Renal cortical epithelial cell (primary cell): ENCODE measurements at places on chromosomes 3 and 15. TPM values are rescaled to one million over a fixed set of nuclear protein-coding genes. Genes with fewer than 3 reads are reported as not detected.

FETUB gene
- total RNA-seq, result not detected in 2 replicates

UBAP1L gene
- under 0.01 and 1.4 TPM in 2 replicates for total RNA-seq

MNS1 gene
- total RNA-seq, result 0.35 and 4.2 TPM in 2 replicates

TEX9 gene
- 7.5 and 34.4 TPM in 2 replicates for total RNA-seq

DNA sequence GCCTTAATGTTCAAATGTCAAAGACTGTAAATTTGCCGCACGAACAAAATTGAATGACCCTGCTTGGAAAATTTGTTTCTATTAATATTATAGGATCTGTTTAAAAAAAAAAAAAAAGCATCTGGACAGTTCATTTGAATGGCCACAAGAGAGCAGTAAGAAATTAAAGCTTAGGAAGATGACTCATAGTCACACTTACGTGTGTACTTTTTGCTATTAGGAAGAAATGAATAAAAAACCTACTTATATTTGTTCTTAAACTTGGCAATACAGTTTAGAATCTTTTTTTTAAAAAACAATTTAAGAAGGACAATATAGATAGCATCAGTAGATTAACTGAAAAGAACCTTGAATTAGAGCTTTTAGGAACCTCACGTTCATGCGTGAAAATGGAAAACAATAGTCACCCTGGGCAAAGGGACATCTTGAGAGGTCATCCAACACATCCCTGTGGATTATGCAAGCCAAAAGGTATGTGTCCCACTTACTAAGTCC, 621.8 kb downstream of the MECOM start:
- DNase-seq, result peak; percentile 90

DNA sequence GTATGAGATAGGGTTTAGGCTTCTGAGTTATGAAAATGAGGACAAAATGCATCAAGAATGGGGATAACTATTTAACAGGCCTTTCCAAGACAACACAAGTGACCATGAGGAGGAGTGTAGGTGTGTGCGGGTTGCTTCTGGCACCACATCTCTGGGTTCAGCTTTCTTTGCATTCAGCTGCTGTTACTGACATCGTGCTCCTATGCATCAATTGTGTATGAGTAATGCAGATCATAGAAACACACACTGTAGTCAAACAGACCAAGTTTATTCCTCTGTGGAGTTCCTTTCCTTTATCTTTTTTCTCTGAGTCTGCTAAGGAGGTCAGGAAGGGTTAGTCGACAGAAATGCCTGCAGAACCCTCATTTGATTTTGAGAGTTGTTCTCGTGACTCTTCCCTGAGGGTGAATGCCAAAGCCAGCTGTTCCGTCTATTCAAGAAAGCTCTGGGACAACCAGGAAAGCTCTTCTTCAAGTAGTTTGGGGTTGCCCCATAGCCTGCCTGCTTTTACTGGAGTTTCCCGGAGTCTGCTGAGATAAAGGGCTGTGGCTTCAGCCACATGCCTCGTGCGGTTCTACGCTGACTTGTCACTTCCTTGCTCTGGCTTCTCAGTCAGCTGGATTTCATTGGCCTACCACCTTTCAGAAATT, 136.7 kb upstream of the TLE3 start:
- no peak for DNase-seq

- DNase-seq, result no peak
Measured at GRCh38 chr3:141649871-141650270, 88.2 kb upstream of the RNF7 start.

DNA sequence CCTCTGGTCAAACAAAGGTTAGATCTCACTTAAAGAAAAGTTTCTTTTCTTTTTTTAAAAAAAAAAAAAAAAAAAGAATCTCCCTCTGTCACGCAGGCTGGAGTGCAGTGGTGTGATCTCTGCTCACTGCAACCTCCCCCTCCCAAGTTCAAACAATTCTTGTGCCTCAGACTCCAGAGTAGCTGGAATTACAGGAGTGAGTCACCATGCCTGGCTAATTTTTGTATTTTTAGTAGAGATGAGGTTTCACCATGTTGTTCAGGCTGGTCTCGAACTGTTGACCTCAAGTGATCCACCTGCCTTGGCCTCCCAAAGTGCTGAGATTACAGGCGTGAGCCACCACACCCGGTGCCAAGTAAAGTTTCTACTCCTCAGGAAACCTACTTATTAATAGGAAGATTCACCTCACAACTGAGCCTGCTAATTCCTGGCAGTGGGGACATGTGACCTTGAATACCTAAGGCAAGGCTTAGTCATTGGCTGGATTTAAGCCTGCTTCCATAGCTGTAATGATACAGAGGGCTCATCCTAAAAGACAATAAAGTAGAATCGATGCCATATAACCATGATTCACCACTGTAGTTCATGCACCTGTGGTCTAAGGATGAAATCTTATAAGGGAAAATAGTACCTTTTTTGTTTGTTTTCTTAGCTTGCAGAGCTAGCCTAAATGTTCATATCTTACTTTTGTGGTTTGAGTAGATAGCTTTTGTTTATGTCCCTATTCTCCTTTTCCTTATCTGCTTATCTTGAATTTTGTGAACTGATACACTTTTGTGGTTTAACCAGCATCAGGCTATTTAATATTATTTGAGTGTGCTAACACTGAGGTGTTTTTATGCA, 24.8 kb upstream of the RBMS3 start:
- DNase-seq, result peak; percentile 59

DNA sequence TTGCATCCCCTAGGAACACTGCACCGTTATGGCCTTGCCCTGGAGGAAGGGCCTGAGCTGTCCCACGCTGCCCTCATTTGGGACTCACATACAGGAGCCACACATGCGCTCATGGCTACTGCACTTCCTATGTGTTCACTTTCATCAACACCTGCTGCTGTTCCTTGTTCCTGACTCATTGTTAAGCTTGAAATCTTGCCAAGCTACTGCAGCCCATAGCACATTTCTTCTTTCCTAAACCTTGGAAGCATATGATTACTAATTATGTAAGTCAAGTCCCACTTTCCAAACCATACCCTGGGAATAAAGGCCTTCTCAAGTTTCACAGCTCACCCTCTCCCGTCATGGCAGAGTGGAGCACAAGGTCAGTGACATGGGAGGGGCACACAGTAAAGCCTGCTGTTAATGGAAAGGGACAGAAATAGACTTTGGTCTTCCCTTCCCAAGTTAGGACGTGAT, 307.9 kb downstream of the CLSTN2 start:
- peak; percentile 94 for DNase-seq

GRCh38 chr3:101611023-101611422, 37.0 kb downstream of the PCNP start:
- no peak for DNase-seq

DNA sequence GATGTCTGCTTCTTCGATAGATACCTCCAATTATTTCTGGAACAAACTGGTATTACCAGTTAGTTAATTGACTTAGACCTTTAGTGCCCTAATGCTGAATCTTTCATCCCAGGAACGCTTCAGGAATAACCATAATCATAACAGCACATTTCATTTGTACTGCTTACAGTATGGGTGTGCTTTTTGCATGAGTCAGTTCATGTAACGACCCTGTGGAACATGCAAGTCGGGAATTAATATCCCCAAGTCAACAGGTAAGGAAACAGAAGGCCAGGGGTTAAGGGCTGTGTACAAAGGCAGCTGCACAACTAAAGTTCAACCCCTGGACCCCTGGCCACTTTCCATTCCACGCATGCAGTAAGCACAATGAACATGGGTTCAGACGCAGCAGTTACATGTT, 49.2 kb downstream of the ADCY5 start:
- no peak for DNase-seq

DNA sequence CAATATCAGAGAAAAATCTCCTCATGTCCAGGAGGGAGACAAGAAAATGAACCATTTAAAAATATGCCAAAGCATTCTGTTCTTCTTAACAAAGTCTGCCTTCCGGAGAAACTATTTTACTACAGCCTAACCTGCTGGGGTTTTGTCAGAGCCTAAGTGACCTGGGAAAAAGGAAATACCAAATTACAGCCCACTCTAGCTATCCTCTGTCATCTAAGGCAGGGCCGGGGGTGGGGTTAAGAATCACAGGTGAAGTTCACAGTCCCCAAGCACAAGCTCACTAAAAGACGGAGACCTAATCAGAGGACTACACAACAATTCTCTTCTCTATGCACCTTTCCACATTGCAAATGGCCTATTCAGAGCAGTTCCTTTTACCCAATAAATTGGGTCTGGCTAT, 116.6 kb downstream of the TRIM42 start:
- no peak for DNase-seq
